ENCODE measurements at places on chromosomes 16 and 17.
A peak's percentile ranks its signal among the peaks of the same experiment; 100 is the strongest.

DNA sequence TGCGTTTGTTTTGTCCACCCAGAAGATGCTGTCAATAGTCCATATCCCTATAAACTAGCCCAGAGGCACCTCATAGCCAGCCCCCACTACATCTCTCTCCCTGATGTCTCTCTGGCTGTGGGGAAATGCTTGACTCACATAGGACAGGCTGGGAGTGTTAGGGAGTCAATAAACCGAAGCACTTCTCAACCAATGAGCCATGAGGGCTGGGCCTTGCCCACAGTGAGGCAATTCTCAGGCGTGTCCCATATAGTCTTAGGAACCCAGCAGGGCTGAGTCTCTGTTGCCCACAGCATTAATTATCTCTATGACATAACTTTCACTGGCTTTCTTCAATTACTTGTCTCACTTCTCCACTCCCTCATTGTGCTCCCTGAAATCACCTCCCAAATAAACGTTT lies 387.3 kb upstream of the CDH11 start:
- no peak for DNase-seq

GRCh38 chr16:57066625-57067024 lies 25.8 kb upstream of the CPNE2 start:
- no peak for DNase-seq

- no peak for DNase-seq
Measured at GRCh38 chr16:82649766-82650165, 23.0 kb downstream of the CDH13 start.

GRCh38 chr16:73196670-73197069 lies 148.7 kb upstream of the ZFHX3 start:
- no peak for DNase-seq

- no peak for DNase-seq
Measured at GRCh38 chr17:75552425-75553294, 27.2 kb downstream of the LLGL2 start.

GRCh38 chr16:65153365-65154105 lies 31.7 kb upstream of the CDH11 start:
- DNase-seq, result no peak

- no peak for DNase-seq
Measured at GRCh38 chr16:27928542-27928941, 135.0 kb downstream of the GSG1L start.

DNA sequence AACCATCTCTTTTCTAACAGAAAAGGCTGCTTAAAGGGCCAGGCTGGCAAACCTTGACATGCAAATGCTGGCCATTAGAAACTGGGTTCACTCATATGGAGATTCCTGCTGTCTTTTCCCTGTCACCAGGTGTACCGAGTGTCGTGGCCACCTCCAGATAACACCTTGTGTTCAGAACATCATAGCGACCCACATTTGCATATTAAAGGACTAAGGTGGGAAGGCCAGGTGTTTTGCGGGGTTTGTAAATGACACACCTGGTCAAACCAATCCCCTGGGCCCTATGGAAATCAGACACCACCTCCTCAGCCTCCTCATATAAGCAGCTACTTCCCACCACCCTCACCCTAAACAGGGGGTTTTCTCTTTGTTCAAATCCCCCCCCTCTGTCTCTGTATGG lies 2.5 kb upstream of the AIPL1 start:
- no peak for DNase-seq

GRCh38 chr17:28405632-28406472 lies at the start of gene SLC46A1:
TSS of gene SLC46A1 (minus strand) at chr17:28406212. CDS start at chr17:28406114, 98 bp downstream.
- DNase-seq, result peak; percentile 54

DNA sequence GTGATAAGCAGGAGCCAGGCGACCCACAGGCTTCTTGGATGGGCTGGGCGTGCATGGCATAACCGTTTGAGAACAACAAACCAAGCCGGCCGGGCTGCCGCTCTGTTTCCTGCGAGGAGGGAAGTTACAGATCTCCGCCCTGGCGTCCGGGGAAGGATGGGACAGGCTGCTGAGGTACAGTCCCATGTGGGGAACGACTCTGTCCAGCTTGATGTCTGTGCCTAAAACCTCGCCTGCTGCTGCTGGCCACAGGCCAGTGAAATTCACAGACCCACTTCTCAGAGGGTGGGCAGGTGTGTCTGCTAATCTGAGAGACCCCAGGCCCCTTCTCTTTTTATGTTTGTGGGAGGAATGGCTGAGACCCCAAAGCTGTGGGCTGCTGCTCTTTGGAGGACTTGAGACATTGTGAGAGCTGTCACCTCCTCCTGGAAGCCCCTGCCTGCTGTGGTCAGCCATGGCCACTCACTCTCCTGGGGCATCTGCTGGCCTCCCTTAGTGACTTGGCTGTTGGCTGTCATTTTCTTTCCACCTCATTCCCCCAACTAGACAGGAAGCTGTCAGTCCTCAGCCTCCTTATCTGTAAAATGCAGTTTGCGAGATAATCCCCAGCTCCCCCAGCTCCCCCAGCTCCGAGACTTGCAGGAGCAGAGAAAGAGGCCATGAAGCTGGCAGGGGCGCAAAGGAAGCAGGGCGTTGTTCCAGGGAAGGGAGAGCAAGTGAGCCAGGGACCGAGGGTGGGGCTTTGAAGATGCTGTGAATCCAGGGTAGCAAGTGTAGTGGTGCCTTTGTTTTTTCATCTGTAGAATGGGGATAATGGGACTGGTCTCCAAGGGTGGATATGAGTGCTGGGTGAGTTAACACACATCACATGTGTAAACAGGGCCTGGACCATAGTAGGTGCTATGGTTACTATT lies 51.0 kb downstream of the CMIP start:
- no peak for DNase-seq

DNA sequence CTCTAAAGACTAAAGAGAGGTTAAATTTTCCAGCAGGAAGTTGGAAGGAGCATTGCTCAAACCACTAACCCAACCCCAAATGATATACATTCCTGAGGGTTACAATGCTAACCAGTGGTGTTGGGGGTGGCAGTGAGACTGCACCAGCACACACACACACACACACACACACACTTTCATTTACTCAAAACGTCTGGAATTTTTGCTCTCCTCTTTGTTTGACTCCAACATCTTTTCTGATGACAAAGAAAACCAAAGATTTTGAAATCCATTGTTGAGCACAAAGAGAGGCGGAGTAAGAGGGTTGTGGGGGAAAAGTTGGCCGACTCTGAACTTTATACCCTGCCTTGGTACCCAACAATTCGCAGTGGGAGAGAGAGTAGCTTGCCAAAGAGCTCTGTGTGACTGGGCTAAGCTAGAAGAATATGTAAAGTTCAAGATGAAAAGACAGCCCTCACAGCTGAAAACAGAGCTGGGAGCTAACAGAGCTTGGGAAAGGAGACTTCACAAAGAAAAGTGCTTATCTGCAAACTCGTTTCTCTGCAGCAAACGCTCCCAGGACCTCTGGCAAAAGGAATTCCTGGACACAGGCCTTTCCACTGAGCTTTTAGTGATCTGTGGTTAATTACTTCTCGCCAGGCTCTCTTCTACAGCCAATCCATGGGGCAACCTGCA lies 426.0 kb upstream of the CDH11 start:
- DNase-seq, result no peak

- DNase-seq, result no peak
Measured at GRCh38 chr17:30243568-30243967, 8.1 kb upstream of the SLC6A4 start.

DNA sequence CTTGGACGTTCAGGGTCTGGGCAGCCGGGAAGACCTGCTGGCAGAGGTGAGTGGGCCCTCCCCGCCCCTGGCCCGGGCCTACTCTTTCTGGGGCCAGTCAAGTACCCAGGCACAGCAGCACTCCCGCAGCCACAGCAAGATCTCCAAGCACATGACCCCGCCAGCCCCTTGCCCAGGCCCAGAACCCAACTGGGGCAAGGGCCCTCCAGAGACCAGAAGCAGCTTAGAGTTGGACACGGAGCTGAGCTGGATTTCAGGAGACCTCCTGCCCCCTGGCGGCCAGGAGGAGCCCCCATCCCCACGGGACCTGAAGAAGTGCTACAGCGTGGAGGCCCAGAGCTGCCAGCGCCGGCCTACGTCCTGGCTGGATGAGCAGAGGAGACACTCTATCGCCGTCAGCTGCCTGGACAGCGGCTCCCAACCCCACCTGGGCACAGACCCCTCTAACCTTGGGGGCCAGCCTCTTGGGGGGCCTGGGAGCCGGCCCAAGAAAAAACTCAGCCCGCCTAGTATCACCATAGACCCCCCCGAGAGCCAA lies 8.6 kb upstream of the ABCC3 start:
- peak; percentile 16 for DNase-seq

- DNase-seq, result no peak
Measured at GRCh38 chr16:89843409-89844350, 15.4 kb downstream of the SPIRE2 start.

DNA sequence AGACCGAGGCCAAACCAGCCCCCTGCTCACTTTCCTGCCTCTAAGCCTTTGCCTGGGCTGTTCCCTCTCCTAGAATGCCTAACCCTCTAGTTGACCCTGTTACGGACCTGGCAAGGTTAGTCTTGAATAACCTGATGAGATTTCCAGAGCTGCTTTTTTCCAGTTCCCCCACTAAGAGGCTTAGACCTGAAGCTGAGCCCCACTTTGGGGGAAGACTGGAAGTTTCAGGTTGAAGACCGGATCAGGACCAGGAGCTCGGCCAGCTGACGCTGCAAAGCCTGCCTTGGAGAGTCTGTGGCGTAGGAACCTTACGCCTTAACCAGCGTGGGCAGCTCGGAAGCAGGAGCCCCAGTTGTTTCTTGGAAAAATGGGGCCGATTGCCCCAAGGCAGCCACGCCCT lies 129.8 kb downstream of the OR1D5 start:
- DNase-seq, result no peak

DNA sequence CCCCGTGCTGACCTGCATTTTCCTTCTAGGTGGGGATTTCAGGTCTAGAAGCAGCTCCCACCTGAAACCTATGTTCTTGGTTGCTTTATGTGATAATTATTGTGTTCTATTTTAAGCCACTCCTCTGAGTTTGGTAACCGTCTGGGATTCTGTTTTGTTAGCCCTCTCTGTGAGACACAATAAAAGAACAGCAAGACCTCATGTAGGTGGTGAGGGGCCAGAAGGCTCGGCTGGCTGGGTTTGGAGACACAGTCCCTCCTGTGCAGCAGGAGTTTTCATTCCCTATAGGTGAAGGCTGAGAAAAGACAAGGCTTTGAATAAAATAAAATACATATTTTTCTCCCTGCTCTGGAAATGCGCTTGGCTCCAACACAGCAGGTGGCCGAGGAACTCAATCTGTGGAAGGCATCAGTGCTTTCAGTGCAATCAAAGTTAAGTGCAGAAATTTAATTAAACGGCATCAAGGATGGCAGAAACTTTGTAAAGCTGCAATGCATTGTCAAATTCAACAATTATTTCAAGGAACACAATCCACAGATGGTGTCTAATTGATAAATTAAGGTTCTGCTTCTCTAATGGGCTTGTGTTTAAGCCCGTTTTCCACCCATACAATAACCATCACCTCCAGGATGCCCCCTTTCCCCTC lies 107.8 kb downstream of the MSI2 start:
- no peak for DNase-seq

DNA sequence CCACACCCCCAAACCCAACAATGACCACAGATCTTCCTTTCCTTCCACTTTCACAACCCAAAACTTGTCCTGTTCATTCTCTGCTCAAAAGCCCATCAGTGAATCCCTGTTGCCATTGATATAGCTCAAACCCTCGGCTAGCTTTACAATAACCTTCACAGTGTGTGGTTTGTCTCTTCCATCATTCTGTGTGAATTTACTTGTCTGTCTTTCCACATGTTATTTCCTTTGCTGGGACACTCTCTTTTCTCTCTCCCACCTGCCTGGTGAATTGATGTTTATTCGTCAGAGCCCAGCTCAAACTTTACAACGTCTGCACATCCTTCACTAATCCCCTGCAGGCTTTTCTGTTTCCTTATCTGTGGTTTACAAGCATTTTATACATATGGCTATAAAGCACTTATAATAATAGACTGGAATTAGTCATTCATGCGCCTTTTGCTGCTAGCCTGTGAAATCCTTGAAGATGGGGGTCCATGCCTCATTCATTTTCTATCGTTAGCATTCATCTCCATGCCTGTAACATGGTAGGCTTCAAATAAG lies 114.4 kb downstream of the CDH13 start:
- DNase-seq, result no peak

DNA sequence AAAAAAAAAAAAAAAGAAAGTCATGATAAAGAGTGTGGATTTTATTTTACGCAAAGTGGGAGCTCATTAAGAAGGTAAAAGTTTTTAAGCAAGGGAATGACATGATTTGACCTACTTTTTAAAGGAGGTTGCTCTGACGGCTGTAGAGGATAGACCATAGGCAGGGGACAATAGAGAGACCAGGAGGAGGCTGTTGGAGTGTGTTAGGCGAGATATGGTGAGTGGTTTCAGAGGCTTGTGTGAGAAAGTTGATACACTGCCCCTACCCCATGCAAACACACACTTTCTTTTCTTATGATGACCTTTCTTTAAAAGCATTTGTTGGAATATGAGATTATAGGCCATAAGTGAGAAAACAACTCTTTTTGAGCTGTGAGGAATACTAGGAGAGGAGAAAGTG lies 82.0 kb downstream of the FTO start:
- DNase-seq, result no peak

DNA sequence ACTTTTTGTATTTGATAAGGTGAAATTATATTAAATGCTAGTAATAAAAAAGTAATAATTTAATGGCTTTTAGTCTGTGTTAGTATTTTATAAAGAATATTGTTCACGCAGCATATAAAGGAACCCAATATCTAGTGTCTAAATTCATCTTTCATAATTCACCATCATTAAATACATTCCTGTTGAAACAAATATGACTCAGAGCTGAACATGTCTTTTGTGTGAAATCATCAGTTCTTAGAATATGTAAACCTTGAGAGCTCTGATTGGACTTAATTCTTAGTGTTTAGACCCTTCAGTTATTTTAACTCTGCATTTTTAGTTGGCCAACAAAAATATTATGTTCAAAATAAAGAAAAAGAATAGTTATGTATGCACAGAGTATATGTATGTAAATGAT lies 71.8 kb downstream of the ABHD15 start:
- DNase-seq, result no peak

- peak; percentile 64 for DNase-seq
Measured at GRCh38 chr16:56041556-56042140, 149.6 kb upstream of the GNAO1 start.

DNA sequence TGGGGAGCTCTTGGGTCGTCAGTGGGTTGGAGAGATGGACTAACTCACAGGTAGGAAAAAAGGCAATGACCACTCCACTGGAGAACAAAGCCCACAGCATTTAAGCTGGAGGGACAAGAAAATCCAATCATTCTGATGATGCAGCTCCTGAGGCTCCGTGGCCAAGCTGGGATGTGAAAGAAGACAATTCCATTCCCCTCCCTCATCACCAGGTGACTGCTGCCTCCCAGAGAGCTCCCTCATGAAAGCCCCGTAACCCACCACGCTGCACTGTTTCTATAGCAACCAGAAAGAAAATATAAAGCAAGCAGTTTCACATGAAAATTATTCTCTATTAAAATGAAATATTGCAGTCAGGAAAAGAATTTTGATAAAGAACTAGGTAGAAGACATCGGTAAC lies 15.2 kb downstream of the ANKRD11 start:
- DNase-seq, result no peak

- no peak for DNase-seq
Measured at GRCh38 chr16:48912360-48912759, 302.4 kb upstream of the N4BP1 start.
